ENCODE measurements at places on chromosomes 3 and 15.

DNA sequence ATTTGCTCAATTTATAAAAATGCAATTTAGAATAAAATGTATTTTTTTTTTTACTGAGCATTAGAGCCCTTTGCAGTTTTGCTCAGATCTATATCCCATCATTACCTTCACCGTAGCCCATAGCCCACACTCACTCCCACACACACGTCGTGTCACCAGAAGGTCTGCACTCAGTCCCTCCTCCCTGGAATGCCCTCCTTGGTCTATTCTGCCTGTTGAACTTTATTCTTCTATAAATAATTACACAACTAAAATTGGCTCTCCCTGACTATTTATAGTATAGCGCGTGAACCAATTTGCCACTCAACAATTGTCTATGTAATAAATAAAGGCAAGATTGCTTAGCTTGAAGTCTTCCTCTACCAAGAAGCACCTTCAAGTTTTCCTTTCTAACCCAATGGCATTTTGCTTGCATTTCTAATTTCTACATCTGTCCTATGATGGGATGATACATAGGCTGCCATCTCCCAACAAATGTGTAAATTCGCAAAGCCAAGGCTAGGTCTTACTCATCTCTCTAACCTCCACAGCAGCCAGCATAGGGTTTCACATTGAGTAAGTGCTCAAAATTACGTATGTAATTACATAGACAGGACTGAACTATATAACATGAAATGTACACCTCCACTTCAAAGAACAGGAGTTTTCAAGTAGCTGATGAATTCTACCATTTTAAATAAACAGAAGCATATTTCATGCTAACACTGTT lies 172.0 kb upstream of the HES1 start:
- DNase-seq, result no peak

DNA sequence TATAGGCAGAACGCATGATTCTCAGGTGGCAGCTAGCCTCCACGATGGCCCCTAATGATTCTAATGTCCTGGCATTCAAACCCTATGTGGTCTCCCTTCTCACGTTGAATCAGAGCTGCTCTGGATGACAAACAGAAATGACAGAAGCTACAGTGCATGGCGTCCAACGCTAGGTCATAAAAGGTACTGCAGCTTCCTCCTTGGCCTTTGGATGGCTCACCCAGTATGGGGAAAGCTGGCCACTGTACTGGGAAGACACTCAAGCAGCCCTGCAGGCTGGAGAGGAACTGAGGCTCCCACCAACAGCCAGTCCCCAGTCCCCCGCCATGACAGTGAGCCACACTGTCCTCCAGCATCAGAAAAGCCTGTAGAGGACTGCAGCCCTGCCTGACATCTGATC lies 286.3 kb downstream of the FAM43A start:
- DNase-seq, result no peak

DNA sequence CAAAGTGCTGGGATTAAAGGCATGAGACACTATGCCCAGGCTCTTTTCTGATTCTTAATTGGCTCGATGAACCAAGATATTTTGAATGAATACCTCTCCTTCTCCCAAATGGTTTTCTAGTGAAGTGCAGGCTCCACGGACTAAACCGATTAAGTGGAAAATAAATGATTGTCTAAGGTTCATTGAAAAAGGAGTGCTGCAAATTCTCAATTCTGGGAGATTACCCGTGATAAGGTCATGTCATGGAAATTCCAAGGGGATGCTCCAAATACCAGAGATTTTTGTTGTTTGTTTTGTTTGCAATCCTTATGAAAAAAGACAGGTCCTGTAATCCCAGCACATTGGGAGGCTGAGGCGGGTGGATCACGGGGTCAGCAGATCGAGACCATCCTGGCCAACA lies 406.9 kb upstream of the TBL1XR1 start:
- no peak for DNase-seq

DNA sequence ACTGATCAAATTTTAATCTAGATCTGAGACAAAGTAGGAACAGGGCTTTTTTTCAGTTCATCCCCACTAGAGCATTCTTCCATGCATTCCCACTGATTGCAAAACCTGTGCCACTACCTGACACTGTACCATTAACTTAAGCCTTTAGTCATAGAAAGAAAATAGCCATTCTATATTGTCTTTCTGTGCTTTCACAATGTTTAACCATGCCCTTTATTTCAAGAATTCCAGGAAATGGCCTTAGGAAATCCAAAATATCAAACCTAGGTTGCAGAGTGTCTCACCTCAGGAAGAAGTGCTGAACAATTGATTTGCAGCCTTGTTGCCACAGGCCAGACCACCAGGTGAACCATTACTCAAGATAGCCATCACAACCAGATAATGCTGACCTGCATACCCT lies 56.2 kb upstream of the TGFBR2 start:
- no peak for DNase-seq

- no peak for DNase-seq
Measured at GRCh38 chr15:70835415-70835814, 18.5 kb downstream of the LARP6 start.

GRCh38 chr15:100667405-100668347 lies 65.3 kb downstream of the ASB7 start:
- no peak for DNase-seq

DNA sequence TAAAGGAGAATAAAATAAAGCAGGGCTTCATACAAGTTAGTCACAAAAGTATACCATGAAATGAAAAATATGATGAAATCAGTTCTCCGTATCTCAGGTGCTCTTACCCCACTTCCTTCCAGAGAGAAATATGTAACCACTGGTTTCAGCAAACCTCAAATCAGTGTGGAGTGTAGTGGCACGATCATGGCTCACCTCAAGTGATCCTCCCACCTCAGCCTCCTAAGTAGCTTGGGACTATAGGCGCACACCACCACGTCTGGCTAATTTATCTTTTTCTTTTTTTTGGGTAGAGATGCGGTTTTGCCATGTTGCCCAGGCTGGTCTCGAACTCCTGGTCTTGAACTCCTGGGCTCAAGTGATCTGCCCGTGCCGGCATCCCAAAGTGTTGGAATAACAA lies 24.2 kb downstream of the DENND4A start:
- DNase-seq, result no peak

DNA sequence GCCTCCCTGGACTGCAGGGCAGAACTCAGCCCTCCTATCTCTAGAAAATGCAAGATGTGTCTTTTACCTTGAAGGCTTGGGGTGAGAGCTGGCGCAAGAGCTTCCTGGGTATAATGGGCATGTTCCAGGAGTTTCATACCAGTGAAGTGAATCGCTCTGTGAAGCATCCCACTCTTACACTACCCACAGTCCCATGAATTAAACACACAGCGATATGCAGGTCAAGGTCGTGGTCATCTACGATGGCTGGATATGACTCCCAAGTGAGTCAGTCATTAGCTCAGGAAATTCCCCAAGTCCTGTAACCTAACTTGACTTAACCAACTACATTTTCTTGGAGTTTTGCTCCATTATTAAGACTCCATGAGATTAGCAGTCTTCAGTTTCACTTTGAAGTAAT lies 439.7 kb downstream of the NTRK3 start:
- peak; percentile 100 for DNase-seq

DNA sequence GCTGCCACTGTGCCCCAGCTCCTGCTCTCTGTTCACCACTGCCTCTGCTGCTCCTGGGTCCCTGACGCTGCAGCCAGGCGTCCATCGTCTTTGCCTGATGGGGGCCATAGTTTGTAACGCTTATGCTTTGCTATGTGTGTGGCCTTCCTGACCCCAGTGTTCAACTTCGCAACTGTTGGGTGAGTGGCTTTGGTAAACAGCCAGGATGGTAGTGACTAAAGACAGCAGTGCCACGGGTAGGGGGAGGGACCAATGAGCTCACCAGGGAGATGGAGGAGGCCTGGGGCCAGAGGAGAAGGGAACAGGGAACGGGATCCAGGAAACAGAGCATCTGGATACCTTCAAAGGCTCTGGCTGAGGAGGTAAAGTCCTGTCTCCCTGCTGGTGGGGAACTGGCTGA lies 75.9 kb upstream of the ALDH1L1 start:
- no peak for DNase-seq

- DNase-seq, result no peak
Measured at GRCh38 chr3:72191209-72191960, 406.4 kb upstream of the PROK2 start.

DNA sequence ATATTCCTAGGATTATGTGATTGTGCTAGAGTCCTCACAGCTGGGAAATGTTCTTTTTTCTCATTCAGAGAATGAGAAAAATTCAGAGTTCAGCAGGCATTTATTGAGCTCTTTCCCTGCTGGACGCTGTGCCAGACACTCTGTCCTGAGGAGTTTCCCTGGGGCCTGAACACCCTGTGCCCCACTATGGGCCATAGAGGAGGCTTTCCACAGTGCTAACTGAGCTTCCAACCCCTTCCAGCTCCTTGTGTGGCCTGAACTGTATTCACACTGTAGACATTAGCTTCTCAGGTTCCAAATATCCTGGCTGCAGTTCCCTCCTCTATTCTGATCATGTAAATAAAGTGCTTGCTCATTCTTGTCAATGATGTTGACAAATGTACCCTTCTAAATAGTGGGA lies 10.0 kb downstream of the ABHD2 start:
- DNase-seq, result no peak

DNA sequence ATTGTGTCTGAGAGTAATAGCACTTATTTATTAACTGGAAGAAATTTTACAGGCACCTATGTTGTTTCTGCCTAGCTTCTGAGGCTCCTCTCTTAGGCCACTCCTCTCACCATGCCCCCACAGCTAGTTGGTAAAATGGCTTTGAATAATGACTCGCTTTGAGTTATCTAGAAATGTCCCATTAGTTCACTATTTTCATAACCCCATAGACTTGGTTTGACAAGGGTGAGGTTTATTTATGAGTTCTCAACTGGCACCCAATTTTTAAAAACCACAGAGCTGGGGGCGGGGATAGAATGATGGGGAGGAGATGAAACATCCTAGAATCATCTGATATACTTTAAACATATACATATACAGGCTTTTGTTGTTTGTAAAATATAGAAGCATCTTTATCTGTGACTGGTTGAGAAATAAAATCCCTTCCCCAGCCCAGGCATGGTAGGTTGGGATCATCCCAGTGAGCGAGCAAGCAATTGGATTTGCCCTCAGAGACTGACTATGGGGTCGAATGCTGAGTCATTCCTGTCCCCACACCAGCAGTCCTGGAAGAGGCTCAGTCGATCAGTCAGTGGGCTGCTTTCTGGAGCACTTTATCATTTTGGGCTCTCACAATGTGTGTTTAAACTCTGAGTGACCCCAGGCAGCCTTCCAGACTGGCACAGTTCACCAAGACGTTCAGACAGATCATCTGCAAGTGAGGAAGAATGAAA lies 60.2 kb upstream of the TSEN2 start:
- DNase-seq, result peak; percentile 65

DNA sequence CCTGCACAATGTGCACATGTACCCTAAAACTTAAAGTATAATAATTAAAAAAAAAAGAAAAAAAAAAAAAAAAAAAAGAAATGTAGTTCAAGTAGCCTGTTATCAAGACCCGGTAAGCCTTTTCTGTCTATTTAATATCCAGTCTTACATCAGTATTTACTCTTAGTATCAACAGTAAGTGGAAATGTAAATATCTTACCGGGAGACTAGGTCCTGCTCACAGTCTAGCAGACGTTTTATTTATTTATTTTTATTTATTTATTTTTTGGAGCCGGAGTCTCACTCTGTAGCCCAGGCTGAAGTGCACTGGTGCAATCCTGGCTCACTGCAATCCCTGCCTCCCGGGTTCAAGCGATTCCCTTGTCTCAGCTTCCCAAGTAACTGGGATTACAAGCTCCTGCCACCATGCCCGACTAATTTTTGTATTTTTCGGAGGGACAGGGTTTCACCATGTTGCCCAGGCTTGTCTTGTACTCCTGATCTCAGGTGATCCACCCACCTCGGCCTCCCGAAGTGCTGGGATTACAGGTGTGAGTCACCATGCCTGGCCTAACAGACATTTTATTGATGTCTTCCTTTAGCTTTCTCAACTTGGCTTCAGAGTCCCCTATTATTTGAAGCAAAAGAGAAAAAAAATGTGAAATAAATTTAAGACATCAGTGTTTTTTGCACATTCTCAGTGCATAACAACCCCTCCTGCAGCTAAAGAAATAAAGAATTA lies 19.9 kb downstream of the C2CD4B start:
- no peak for DNase-seq

DNA sequence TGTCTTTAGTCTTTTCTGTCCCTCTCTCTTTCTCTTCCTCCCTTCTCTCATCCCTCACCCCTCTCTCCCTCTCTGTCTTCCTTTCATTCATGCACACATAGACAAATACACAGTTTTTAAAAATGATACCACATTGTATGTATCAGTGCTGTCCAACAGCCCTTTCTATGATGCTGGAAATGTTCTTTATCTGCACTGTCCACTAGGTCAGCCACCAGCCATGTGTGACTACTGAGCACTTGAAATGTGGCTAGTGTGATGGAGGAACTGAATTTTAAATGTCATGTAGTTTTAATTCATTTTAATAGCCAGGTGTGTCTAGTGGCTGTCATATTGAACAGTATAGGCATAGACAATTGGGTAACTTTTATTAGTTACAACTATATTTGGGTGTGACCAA lies 34.9 kb downstream of the COL6A5 start:
- no peak for DNase-seq
